Ureter (tissue), 1 donor: ENCODE measurements at places on chromosomes 3 and 15. TPM values are rescaled to one million over a fixed set of nuclear protein-coding genes. Genes with fewer than 3 reads are reported as not detected.

The GPR149 gene
- total RNA-seq: not detected

The CSPG5 gene
- not detected for total RNA-seq

The CCR1 gene
- total RNA-seq: 4.3 TPM

The TLNRD1 gene
- total RNA-seq: 15.1 TPM

The CAMK2N2 gene
- total RNA-seq: not detected

The CASR gene
- total RNA-seq: 0.08 TPM

The EFHB gene
- total RNA-seq: not detected
